Hypothalamus (tissue), 51 donors: ENCODE measurements at places on chromosomes 5 and 9.

GRCh38 chr5:150114102-150114641, 27.8 kb upstream of the CSF1R start:
- no peak for DNase-seq

DNA sequence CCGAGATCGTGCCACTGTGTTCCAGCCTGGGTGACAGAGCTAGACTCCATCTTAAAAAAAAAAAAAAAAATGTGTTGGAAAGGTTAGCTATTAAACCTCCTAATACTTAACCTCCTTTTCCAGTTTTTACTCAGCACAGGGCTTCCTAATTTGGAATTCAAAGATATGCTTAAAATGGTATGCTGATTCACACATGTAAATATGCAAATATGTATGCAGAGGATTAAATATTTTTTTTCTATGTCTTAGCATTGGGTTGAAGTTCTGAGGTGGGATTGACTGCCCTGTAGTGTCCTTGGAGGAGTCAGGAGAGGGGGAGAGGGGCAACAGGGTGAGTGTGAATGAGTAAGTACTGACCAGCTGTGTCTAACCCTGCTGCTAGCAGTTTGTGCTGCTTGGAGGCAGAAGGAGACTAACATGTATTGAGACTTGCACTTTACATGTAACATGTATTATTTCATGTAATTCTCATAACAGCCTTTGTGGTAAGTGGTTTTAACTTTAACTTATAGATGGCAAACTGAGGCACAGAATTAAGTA, 63.2 kb downstream of the SLC44A1 start:
- DNase-seq, result no peak

DNA sequence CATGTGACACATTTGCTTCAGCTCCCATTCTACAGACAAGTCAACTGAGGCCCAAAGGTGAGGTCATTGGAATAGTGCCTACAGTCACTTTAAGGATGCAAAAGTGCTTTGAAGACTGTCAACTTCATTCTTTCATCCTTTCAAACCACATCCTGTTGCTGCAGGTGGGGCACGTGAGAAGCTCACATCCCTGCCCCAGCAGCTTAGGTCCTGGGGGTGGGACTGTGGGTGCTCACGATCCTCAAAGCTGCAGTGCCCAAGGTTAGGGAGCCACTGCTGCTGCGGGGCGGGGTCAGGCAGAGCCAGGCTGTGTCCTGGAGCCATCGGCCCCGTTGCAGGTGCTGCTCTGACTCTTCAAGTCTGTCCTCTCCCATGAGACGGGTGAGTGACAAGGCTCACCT, 57.9 kb upstream of the IER5L start:
- no peak for DNase-seq

- DNase-seq, result no peak
Measured at GRCh38 chr9:133932633-133933032, 59.5 kb downstream of the VAV2 start.

DNA sequence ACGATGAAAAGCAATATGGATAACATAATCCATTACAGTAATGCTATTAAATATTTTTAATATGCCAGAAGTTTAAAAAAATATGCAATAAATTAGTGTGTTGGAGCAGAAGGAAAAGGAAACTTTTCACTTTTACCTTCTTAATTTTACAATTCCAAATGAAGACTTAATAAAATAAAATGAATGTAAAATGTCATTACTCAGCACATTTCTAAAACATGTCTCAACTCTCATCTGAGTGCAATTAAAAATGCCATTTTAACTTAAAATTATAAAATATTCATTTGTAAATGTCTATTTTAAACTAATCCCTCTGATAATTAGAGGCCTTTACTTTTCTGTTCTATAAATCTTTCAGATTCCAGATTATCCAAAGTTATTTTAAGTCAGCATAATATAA, 733.4 kb downstream of the DNAH5 start:
- no peak for DNase-seq

- DNase-seq, result no peak
Measured at GRCh38 chr5:75951158-75951557, 132.0 kb upstream of the SV2C start.

DNA sequence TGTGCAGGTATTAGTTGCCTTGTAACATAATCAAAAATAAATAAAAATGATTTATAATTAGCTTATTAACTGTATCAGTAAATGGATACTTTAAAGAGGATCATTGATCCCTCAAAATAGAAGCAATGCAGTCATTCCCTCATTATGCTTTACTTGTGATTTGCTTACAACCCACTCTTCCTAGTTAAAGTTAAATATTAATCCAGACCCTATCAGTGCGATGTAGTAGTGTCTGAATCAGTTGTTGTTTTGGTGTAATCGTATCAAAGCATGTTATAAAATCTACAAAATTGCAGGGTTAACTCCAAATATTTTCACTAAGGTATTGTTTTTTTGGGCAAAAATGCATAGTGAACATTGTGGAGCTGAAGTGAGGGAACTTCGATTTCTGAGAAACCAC, 17.6 kb downstream of the TENT4A start:
- DNase-seq, result no peak

DNA sequence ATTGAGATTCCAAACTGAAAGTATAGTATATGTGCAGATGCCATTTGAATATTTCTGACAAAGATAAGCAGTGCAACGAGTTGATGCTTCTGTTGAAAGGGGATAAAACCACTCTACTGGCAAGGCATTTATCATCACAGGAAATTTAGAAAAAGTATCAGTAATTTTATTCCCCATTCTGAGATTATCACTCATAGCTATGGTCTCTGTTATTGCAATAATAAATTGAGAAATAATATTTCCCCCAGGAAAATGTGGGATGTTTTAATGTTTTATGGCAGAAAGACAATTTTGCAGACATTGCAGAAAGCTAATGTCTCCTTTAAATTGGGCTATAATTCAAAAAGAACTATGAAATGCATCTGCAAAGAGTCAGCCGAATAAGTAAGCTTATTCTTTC, 1612.7 kb upstream of the ACO1 start:
- no peak for DNase-seq

DNA sequence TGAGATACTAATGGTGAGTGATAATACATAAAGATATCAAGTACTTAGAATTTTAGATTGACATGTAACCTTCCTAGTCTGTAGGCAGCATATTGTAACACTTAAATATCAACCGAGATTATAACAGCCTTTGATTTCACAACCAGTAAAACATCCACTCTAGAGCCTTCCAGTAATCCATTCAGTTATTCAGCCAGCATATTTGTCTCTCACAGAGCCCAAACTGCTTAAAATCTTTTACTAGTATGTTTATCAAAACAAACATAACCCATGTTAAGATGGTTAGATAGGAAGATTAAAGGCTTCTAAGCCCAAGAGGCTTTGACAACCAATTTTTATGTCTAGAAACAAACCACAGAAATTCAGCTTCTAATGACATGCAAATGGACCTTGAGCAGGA, 177.9 kb upstream of the FST start:
- DNase-seq, result no peak

GRCh38 chr9:33315371-33315770, 25.1 kb downstream of the NFX1 start:
- no peak for DNase-seq

DNA sequence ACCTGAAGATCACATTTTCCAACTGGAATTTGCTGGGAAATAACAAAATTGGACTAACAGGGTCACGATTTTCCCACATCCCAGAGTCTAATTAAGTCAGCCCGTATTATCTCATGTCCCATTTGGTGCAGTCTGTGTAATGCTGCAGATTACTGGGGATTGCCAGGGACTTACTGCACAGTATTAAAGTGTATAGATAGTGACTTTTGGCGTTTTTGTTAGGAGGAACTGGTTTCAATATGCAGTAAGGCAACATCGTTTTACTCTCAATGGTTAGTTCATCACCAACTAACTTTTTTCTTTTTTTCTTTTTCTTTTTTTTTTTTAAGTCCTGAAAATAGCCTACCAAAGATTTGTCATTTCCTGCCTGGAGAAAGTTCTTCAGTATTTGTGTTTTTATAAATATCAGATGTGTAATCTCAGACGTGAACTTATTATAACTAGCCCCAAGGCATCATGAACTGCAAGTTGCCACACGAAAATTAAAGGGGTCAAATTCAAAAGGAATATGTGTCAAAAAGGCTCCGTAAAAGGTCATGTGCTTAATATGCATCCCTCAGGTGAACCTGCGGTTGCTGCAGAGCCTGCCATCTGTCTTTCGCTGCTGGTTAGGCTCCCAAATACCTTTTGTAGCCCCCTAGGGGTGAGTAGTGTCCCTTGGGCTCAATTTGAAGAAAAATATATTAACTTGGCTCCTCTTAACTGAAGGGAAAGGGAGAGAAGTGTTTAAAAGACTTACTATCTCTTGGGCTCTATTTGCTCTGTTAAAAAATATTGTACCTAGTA, 176.7 kb upstream of the ADAMTSL1 start:
- DNase-seq, result no peak

- no peak for DNase-seq
Measured at GRCh38 chr9:125003332-125003731, 62.4 kb upstream of the GOLGA1 start.

GRCh38 chr5:36570301-36571095, 35.9 kb upstream of the SLC1A3 start:
- no peak for DNase-seq

GRCh38 chr9:116767219-116767618, 80.1 kb downstream of the TRIM32 start:
- DNase-seq, result no peak
